GM20000 (cell line): ENCODE measurements at places on chromosomes 4 and X.

- no peak for DNase-seq
Observed at GRCh38 chr4:158949099-158949498, 153.8 kb upstream of the RAPGEF2 start.

DNA sequence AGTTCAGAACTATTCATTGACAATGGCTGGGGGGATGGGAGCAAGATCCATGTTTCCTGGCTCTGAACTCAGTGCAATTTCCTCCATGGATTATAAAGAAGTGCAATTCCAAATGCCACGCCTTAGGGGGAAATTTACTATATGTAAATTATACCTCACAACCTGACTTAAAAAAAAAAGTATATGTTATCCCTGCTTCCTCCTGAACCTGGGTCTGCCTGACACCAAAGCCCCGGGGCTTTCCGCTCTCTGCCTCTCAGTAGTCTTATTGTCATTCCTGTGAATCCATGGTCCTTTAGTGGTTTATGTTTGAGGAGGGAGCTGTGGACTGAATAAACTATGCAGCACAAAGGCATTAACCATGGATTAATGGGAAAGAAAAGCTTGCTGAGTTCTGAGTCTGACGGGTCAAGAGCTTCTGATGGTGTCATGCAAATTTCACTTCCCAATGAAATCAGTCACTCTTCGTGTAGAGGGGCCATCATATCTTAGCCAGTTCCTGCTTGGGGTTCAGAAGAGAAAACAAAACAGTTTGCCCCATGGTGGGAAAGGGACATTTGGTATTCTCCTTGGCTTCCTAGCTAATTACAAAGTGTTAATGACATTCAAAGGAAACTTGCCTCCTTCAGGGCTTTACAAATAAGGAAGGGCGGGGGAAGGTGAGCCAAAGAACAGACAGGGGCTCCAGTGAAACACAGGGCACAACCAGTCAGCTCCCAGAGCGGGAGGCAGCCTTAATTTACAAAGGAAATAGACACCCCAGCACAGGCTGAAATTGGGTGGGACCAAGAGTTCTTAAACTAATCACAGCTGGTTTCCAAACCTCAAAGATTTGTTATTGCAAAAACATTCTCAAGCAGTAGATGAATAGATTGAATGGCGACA, 14.3 kb downstream of the FAM9C start:
- DNase-seq: no peak

DNA sequence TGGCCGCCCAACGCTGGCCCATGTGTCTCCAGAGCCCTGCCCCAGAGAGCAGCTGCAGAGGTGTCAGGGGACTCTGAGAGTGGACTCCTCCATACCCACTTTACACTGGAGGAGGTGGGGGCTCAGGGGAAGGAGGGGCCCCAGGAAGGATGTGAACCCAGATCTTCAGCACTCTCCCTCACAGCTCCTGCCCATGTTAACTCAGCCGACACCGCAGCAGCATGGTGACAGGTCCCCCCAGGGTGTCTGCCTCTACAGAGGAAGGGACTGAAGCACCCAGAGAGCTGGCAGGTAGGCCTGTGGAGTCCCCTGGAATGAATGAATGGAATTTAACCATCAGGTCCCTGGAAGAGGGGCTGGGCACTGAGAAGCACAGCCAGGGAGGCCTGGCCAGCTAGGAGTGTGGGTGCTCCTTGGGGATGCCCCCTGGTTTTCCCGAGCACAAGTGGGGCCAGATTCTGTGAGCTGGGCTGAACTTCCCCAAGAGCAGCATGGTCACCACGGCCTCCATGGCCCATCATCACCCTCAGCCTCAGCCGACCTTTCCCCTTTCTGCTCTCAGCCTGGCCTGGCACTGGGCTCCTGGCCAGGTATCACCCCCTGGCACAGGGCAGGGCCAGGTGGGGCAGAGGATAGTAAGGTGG, 21.9 kb downstream of the SH3BP2 start:
- no peak for DNase-seq

- DNase-seq: no peak
Observed at GRCh38 chr4:86092684-86093083, 267.2 kb downstream of the MAPK10 start.

DNA sequence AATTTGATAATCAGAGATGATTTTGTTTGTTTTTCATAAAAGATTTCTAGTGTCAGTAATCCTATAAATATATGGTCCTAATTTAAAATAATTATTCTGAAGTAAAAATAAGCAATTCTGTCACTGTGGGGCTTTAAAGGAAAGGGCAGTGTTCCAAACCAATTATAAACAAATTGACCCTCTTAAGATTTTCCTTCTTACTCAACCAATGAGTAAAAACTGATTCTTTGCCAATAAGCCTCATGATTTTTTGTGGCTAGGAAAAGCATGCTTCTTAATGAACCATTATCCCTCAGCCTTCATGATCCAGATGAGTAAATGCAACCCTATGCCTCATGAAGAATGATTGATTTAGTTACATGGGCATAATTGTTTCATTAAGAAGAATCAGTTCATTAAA, 1010.4 kb downstream of the ADGRL3 start:
- DNase-seq: no peak

- DNase-seq: no peak
Observed at GRCh38 chr4:8439168-8439567, 1.4 kb downstream of the ACOX3 start.

DNA sequence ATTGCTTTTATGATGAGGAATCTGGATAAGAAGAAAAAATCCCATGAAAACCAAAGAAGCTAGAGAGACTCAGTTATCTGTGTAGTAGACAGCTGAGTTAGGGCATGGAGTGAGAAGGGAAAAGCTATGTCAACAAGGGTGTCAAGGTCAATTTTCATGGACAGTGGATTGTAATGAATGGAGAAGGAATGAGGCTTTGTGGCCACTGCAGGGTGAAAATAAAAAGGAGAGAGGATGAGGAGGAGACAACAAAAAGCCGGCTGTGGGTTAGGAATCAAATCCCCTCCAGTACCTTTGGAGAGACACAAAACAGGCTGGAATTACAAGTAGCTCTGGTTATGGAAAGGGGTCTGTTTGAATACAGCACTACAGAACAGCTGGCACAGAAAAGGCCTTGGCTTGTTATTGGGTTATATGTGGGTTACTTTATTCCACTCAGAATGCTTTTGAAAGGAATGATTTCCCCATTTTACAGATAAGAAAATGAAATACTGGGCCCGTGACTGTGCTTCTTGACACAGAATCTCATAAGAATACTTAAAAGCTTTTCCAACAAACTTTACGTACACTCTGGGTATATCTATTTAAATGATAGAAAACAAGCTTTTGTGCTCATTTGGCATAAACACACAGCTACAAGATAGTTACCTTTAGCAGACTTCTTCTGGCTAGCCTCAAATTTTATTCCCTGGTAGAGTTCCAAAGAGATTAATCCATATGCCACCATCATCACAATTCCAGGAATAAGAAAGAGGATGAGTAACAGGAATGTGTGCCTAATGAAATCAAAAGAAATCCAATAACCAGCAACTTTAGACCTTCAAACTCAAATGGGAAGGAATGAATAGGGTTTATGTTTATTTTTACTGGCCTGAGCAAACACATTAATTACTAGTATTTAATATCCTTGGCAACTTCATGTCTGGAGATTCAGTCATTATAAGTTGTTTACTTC, 7.5 kb downstream of the CCKAR start:
- no peak for DNase-seq

- peak; percentile 3 for DNase-seq
Observed at GRCh38 chr4:14254252-14254651, 626.7 kb upstream of the BOD1L1 start.

DNA sequence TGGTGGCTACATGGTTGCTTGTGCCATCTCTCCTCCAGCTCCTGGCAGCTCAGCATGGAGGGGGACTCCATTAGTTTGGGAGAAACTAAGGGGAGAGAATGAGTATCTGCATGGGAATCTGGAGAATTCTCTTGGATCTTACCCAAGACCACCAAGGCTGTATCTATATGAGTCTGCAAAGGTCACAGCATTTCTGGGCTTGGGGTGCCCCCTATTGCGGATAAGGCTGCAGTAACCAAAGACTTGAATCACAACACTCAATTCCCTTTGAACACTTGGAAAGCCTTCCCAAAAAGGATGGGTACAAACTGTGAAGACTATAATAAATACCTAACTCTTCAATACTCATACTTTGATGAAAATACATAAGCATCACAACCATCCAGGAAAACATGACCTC, 623.5 kb upstream of the NR3C2 start:
- no peak for DNase-seq

GRCh38 chr4:61549336-61549735, 349.2 kb downstream of the ADGRL3 start:
- no peak for DNase-seq

DNA sequence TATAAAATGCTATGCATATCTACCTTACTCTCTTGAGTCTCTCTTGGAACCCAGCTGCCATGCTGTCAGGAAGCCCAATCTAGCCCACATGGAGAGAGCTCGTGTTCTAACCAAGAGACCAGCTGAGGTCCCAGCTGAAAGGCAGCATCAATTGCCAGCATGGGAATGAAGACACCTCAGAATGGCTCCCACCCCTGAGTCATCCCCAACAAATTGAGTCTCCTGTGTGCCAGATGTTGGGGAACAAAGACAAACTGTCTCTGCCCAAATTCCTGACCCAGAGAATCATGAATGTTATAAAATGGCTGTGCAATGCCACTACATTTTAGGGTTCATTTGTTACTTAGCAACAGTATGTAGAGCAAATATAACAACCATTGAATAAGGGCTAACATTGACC, 105.2 kb upstream of the STX18 start:
- DNase-seq: no peak

DNA sequence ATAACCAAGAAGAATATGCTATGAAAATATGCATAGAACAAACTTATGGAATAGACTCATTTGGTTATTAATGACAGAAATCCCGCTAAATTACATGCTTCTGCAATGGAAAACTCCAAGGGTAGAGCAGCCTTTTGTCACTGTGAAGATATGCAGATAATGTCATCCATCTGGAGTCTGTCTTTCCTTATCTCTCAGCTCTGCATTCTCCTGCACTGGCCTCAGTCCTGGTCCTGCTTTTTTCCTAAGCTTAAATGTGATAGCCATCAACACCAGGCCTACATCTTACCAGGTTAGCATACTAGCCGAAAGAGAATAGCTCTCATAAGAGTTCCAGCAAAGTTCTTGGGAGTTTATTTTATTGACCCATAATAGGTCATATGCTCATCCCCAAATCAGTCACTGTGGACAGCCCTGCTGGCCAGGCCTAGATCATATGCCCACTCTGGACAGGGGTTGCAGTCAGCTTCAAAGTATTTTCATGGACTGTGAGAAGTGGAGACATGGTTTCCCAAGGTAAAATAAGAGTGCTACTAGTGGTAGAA, 86.5 kb upstream of the LEF1 start:
- DNase-seq: no peak

DNA sequence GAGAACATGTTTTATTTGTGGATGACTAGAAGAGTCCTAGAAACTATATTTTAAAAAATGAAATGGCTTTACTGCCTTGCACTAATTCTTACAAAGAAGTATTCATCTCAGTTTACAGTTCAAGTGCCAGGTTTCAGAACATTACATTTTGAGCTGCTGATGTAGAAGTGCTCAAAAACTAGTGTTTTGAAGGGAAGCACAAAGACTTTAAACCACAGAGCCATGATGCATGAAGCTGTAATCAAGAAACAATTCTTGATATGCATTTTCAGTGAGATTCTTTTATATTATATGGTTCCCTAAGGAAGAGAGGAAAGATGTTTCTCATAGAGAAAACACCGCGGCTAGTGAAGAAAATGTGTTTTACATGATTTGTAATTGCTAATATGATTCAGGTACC, 1163.0 kb downstream of the RAPGEF2 start:
- no peak for DNase-seq

GRCh38 chr4:66475596-66475995, 805.3 kb upstream of the EPHA5 start:
- no peak for DNase-seq

GRCh38 chr4:188780686-188781085, 641.4 kb downstream of the TRIML1 start:
- DNase-seq: no peak

DNA sequence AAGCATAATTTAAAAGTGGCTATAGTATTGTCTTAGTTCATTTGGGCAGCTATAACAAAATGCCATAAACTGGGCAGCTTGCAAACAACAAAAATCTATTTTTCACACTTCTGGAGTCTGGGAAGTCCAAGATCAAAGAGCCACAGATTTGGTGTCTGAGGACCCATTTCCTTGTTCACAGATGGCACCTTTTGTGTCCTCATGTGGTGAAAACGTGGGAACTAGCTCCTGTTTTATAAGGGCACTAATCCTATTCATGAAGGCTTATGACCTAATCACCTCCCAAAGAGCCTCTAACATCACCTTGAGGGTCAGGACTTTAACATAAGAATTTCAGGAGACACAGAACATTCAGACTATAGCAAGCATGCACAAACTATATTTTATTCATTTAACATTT, 126.5 kb upstream of the WDFY3 start:
- DNase-seq: no peak

GRCh38 chr4:104015680-104016079, 295.9 kb upstream of the TACR3 start:
- DNase-seq: no peak

GRCh38 chr4:167290678-167291077, 56.4 kb upstream of the SPOCK3 start:
- no peak for DNase-seq

- peak; percentile 43 for DNase-seq
Observed at GRCh38 chr4:180664766-180665368, 1578.3 kb upstream of the TENM3 start.
